ENCODE measurements at places on chromosomes 13 and 19.

GRCh38 chr13:111909501-111909900 lies 157.4 kb upstream of the SOX1 start:
- DNase-seq, result no peak

DNA sequence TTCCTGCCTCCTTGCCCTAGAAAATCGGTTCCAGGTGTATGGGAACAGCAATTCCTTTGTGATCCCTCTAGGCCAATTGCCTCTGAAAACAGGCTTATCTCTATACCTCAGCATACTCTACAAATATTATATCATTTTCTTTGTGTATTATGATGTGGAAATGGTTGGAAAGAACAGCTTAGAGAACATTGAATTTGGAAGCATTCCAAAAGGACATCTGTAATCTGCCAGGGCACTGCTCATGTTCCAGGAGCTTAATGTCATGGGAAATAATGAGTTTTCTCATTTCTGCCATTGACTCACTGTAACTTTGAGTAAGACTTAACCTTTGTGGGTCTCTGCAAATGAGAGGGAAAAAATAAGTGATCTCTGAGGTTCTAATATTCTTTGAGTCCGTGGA lies 147.3 kb downstream of the UFM1 start:
- DNase-seq, result no peak

DNA sequence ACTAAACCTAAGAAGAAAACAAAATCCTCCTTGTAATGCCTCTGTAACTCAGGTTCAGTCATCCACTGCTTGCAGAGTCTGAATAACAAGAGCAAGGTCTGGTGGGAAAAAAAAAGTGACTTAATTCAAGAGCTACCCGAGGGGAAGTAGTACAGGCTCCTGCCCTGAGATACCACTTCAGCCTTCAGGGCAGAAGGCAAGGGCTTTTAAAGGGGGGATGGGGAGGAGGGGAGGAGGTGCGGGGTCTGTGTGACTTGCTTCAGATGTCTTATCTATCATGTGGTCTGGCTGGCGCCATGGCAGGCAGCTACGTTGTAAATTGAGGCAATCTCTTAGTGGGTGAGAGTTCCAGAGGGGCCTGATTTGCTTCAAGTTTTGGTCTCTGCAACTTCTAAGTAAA lies 66.7 kb downstream of the LRRC63 start:
- DNase-seq, result no peak

GRCh38 chr13:51643105-51643881 lies 59.0 kb downstream of the WDFY2 start:
- DNase-seq, result no peak

Measured in T-helper 9 cell (primary cell).